Astrocyte of the cerebellum (primary cell): ENCODE measurements at places on chromosomes 16 and 17.

- no peak for DNase-seq
Observed at GRCh38 chr17:78674595-78675315, 97.6 kb upstream of the DNAH17 start.

DNA sequence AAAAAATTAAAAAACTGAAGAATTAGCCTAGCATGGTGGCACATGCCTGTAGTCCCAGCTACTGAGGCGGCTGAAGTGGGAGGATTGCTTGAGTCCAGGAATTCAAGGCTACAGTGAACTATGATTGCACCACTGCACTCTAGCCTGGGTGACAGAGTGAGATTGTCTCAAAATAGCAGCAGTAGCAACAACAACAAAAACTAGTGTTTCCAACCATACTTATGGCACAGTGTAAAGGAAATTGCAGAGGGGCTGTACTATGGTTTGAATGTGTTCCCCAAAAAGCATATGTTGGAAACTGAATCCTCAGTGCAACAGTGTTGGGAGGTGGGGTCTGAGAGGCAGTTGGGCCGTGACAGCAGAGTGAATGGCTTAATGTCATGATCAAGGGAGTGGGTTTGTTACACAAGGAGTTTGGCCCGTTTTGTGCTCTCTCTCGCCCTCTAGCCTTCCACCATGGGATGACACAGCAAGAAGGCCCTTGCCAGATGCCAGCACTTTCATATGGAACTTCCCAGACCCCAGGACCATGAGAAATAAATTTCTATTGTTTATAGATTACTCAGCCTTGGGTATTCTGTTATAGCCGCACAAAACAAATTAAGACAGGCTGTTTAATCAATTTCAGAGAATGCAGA, 70.0 kb downstream of the PGS1 start:
- DNase-seq: no peak

- DNase-seq: no peak
Observed at GRCh38 chr17:79563237-79564013, 47.4 kb downstream of the RBFOX3 start.

- DNase-seq: no peak
Observed at GRCh38 chr17:14334276-14334840, 33.5 kb downstream of the HS3ST3B1 start.

DNA sequence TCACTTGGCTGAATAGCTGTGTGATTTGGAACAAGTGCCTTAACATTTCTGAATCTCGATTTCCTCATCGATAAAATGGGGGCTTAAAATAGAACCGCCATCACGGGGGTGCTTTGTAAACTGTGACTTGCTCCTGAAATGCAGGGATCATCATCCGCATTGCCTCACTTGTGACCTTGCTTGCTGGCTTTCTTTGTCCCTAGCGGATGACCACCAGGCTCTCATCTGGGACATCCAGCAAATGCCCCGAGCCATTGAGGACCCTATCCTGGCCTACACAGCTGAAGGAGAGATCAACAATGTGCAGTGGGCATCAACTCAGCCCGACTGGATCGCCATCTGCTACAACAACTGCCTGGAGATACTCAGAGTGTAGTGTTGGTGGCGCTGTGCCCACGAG, 11.9 kb upstream of the TACO1 start:
- DNase-seq: no peak

- DNase-seq: no peak
Observed at GRCh38 chr16:72847187-72848027, 200.5 kb downstream of the ZFHX3 start.

DNA sequence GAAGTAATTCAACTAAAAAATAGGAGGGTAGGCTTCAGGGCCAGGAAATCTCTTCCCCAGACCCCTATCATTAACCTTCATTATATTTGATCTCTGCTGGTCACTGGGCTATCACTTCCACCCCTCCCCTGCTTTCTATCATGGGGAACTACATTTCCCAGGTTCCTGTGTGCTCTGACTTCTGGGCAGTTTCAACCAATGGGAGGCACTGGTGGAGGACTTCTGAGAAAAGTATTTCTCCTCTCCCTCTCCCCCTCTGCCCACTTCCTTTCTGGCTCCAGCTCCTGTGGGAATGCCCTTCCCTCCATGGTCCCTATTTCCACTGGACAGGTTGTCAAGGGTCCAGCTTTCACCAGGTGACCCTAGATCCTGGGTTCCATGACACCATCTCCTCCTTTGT, 364.4 kb downstream of the C16orf95 start:
- DNase-seq: no peak

- DNase-seq: no peak
Observed at GRCh38 chr16:66344533-66345145, 21.9 kb upstream of the CDH5 start.

- DNase-seq: no peak
Observed at GRCh38 chr17:76237859-76238313, 2.4 kb downstream of the RNF157 start.

GRCh38 chr17:37425268-37425667, 18.6 kb downstream of the TADA2A start:
- DNase-seq: no peak
